ENCODE measurements at places on chromosomes 3 and 15.

DNA sequence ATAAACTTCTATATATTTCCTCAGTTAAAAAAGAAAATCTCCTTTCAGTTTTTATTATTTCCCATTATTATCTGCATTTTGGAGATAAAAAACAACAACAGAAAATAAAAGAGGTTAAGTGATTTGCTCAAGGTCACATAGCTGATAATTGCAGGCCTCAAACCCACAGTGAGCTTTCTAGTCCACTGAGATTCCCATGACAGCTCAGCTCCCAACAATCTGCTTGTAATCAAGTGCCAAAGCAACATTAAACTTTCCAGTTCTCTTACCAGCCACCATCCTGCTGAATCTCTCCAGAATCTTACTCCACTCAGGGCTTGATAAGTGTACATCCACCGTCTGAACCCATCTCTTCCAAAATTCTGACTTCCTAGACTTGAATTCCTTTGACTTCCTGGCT lies 318.2 kb upstream of the SEMA6D start:
- DNase-seq = no peak

- no peak for DNase-seq
Observed at GRCh38 chr3:34863485-34863884, 775.8 kb upstream of the ARPP21 start.

DNA sequence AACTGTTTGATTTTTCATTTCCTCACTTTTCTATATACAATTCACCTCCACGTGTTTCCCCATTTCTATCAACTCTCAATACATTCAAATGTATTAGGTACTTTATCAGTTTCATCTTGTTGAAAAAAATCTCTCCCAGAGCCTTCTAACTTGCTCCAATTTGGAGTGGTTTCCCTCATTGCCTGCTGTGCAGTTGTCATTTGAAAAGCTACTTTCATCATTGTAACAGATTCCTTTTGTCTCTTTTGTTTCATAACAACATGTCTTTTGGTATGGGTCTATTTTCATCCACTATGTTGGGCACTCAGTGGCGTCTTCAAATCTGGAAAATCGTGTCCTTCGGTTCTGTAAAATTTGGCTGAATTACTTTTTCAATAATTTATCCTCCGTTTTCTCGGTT lies 75.0 kb downstream of the NR2E3 start:
- no peak for DNase-seq

- no peak for DNase-seq
Observed at GRCh38 chr3:14440168-14440518, 37.7 kb downstream of the SLC6A6 start.

- DNase-seq = no peak
Observed at GRCh38 chr3:125157183-125157582, 55.4 kb downstream of the SLC12A8 start.

DNA sequence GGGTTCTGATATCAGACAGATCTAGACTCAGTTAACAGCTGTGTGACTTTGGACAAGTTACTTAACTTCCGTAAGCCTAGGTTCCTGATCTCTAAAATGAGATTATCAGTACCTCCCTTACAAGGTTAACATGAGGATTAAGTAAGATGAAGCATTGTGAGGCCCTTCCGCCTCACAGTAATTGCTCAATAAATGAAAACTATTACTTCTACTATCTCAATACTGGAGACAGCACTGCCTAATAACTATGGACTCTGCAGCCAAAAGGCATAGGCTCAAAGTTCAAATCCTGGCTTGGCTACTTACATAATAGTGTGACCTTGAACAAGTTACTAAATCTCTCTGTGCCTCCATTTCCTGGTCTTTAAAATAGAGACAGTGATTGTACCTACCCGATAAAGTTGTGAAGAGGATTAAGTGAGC lies 82.0 kb upstream of the ATP11B start:
- no peak for DNase-seq

GRCh38 chr15:78408355-78408640 lies 29.7 kb upstream of the IREB2 start:
- no peak for DNase-seq

- no peak for DNase-seq
Observed at GRCh38 chr3:142976621-142977398, 13.3 kb upstream of the PAQR9 start.

GRCh38 chr3:196122688-196123046 lies 40.8 kb upstream of the TFRC start:
- DNase-seq = no peak

GRCh38 chr15:45164914-45165313 lies 22.9 kb downstream of the SHF start:
- no peak for DNase-seq

DNA sequence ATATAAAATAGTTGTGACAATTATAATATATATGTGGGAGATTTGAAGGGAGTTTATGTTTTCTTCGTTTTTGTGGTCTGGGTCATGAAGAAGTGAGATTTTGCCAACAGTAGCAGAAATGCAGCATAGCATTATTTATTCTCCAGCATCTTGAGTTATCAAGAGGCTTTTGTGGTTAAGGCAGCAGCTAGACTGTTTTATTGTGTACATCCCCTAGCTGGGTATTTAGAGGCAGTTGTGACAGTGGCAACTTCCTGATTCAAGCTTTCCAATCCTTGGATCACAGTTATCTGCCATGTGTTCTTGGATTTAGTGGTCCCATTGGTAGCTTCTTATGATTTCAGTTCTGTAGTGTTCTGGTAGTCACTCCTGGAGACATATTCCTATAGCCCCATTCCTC lies 29.0 kb downstream of the ARIH1 start:
- no peak for DNase-seq

DNA sequence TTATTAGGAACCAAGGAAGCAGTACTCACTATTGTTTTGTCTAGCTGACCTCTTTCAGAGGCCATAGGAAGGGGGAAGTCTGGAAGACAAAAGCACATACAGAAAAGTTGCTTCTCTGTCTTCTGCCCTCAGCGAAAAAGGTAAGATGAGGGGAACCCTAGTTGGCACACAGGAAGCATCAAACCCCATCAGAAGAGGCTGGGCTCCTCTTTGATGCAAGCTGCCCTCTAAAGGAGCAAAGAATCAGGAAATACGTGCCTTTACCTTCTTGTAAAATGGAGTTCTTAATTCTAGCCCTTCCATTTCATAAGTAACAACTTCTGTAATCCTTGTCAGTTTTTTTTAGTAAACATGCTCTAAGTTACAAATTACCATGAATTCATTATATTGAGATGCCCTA lies 12.5 kb downstream of the SPINK8 start:
- no peak for DNase-seq

DNA sequence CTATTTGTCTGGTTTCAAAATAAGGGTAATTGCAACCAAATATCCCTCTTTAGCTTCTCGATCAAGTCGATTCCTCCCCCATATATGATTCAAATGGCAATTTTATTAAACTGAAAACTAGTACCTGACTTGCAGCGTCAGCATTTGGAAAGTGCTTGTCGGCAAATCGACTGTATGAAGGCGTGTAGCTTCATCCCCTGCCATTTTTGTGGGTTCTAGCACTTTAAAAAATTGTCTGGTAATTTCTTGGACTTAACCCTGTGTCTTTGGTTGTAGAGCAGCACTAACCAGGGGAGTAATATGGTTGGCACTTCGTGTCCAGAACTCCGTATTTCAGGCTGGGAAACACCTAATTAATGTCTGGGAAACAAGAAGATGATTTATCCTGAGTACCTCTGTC lies 573 bp downstream of the MME start:
- DNase-seq = no peak

- DNase-seq = no peak
Observed at GRCh38 chr15:90872486-90873184, 4.2 kb downstream of the FURIN start.

- DNase-seq = no peak
Observed at GRCh38 chr15:29065571-29065970, 179.8 kb downstream of the APBA2 start.

- DNase-seq = no peak
Observed at GRCh38 chr3:168165390-168166269, 69.9 kb upstream of the GOLIM4 start.

Data from cortex of kidney (tissue), 1 donor.